ENCODE measurements at places on chromosomes 11 and 22. TPM values are rescaled to one million over a fixed set of nuclear protein-coding genes. Genes with fewer than 3 reads are reported as not detected.

DNA sequence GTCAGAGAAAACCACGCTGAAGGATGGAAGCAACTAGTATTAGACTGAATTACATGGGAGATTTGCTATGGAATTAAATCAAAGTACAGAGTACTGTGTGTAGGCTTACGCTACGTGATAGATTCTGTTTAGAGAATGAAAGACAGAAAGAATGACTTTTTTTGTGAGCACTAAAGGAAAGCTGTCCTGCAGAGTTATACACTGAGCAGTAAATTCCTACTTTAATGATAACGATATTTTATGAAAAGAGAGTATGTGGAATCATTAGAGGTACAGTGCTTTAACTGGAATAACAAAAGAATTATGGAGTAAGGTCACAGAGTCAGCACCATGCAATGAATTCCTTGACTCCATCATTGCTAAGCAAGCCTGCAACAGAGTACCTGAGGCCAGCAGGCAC, 295.3 kb upstream of the SYN3 start:
- no peak overlapping the region for H3K27ac ChIP-seq
- H3K27me3 ChIP-seq = no peaks in the 10 kb centered on the region
- H3K36me3 ChIP-seq = no peaks in the 10 kb centered on the region

DNA sequence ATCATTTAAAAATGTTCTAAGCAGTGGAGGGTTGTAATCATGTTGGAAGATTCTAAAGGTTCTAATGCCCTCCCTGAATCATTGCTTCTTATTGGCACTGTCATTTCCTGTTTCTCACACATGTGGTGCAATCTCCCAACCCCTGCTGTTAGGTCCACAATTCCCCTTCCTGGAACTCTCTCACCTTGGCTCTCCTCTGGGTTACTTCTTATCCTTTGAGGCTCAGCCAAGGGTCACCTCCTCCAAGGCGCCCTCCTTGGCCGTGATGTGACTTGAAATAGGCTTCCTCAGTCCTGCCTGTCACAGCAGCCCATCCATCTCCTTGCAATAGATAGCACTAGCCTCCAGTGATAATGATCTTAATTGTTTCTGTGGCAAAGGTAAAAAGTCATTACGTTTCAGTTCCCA, 149.8 kb downstream of the TTC17 start:
- H3K4me1 ChIP-seq = no peaks in the 10 kb centered on the region
- no peaks in the 10 kb centered on the region for H3K27me3 ChIP-seq
- H3K27ac ChIP-seq = no peak overlapping the region

DNA sequence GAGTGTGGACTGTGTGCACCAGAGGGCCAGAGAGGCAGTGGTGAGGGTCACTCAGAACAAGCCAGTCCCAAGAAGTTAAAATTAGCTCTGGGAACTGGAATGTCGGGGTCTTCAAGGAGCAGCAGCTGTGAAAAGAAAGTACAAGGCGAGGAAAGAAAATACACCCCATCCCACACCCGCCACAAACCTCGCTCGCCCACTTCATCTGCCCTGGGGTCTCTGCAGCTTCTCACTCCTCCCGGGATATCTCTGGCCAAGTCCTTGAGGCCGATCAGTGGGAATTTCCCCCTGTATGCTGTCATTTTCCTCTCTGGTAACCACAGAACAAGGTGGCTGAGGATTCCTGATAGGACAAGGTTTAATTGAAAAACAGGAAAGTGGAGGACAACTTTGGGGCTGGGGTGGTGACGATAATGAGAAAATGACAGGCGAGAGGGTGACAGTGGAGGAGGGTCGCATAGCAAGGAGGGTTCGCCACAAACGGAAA, 36.3 kb upstream of the TIMP3 start:
- peaks cover 32% of the 10 kb centered on the region for H3K27me3 ChIP-seq
- no peak overlapping the region for H3K4me3 ChIP-seq
- no peak for DNase-seq
- no peaks in the 10 kb centered on the region for H3K36me3 ChIP-seq
- H3K27ac ChIP-seq = no peak overlapping the region

DNA sequence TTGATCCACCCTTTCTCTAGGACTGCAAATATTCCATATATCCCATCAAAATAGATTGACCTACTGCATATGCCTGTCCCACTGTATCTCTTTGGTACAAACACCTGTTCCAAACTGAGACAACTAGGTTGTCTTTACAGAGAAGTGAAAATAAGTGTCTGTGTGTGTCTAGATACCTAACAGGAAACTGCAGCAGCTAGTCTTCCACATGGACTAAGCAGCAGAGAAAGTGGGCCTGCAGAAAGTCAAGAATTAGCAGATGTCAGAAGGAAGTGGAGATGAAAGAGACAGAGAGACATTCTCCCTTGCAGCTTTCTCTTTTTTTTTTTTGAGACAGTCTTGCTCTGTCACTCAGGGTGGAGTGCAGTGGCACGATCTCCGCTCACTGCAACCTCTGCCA, 3.9 kb upstream of the RAB39A start:
- H3K27ac ChIP-seq = no peak overlapping the region
- no peaks in the 10 kb centered on the region for H3K36me3 ChIP-seq
- H3K27me3 ChIP-seq = peaks cover 40% of the 10 kb centered on the region
- peaks cover 17% of the 10 kb centered on the region for H3K4me1 ChIP-seq

DNA sequence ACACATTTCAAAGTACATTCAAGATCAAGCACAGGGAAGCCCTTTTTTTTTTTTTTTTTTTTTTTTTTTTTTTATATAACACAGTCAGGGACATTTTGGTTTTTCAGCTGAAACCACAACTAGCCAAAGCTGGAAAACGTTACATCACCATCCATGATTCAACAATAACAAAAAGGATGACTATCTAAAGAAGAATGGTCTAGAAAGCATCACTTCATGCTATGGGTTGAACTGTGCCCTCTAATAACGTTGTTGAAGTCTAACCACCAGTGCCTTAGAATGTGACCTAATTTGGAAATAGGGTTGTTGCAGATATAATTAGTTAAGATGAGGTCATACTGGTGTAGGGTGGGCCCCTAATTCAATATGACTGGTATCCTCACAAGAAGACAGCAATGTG, 46.6 kb downstream of the MTMR2 start:
- DNase-seq = no peak
- H3K27ac ChIP-seq = no peak overlapping the region
- no peaks in the 10 kb centered on the region for H3K27me3 ChIP-seq
- no peaks in the 10 kb centered on the region for H3K36me3 ChIP-seq
- H3K4me3 ChIP-seq = no peak overlapping the region

- no peaks in the 10 kb centered on the region for H3K36me3 ChIP-seq
- no peak for DNase-seq
- no peak overlapping the region for H3K4me3 ChIP-seq
- no peaks in the 10 kb centered on the region for H3K4me1 ChIP-seq
- no peak overlapping the region for H3K27ac ChIP-seq
These were observed 13.0 kb downstream of the TRIM5 start for GRCh38 chr11:5671831-5672230.

DNA sequence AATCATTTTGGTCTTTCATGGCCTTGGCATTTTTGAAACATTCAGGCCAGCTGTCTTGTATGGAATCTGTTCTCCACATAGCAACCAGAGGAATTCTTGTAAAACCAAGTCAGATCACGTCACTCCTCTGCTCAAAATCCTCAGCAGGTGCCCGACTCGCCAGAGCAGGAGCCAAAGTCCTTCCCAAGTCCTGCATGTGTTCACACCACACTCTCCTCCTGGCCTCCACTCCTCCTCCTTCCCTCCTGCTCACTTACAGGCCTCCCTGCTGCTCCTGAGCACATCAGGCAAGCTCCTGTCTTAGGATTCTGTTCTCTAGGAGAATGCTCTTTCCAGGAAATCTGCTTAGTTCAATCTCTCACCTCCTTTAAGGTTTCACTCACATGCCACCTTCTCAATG, 6.9 kb upstream of the PSMC3 start:
- no peak overlapping the region for H3K27ac ChIP-seq
- no peaks in the 10 kb centered on the region for H3K4me1 ChIP-seq
- no peak overlapping the region for H3K4me3 ChIP-seq
- DNase-seq = no peak
- H3K27me3 ChIP-seq = no peaks in the 10 kb centered on the region

DNA sequence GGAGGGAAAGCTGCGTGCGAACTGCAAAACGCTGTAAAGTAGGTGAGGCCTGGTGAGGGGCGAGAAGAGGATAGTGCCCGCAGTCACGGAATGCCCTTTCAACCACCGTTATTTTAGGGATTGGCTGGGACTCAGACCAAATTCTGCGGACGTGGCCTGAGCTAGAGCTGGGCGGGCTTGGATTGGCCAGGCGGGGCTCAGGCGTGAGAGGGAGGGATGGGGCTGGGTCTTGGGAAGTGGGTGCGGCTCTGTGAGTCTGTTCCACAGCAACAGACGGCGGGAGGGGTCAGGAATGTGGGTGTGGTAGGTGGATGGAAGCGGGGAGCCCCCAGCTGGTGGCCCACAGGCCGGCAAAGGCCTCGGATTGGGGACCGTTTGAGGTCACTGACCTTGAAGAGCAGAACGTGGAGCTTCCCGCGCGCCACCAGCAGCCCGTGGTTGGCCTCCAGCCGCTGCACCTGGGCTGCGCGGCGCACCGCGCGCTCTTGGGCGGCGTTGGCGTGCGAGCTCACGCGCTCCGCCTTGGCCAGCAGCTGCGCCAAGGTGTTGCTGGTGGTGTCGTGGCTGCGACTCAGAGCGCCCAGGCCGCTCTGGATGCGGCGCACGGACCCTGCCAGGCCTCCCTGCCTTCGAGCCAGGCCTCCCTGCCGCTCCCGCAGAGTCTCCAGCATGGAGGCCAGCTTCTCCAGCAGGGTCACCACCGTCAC, 444 bp downstream of the CAVIN3 start:
- peak overlapping the region; percentile 12 for H3K4me3 ChIP-seq
- H3K27ac ChIP-seq = no peak overlapping the region
- no peaks in the 10 kb centered on the region for H3K36me3 ChIP-seq
- H3K4me1 ChIP-seq = peaks cover 9% of the 10 kb centered on the region

GRCh38 chr11:86120807-86121206, 51.9 kb upstream of the PICALM start:
- H3K27ac ChIP-seq = no peak overlapping the region
- no peak overlapping the region for H3K4me3 ChIP-seq
- H3K4me1 ChIP-seq = peaks cover 5% of the 10 kb centered on the region
- no peak for DNase-seq
- H3K27me3 ChIP-seq = no peaks in the 10 kb centered on the region

DNA sequence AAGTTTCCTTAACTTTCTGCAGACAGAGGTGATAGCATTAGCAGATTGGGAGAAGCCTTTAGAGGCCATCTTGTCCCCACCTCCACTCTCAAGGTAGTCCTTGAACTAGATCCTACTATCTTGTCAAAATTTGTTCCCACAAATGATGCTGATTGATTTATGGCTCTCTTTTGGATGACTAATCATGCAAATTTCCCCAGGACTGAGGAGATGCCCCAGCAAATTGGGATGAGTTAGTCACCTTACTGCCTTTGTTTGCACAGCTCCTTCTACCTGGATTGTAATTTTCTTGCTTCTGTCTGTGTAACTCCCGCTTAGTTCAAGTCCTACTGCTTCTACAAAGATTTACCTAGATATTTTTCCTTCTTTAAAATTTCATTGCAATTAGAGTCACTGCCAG, 391.4 kb upstream of the CADM1 start:
- H3K4me3 ChIP-seq = no peak overlapping the region
- no peak for DNase-seq
- no peaks in the 10 kb centered on the region for H3K36me3 ChIP-seq
- H3K4me1 ChIP-seq = no peaks in the 10 kb centered on the region

- peaks cover 41% of the 10 kb centered on the region for H3K36me3 ChIP-seq
- H3K4me3 ChIP-seq = no peak overlapping the region
- DNase-seq = no peak
- no peaks in the 10 kb centered on the region for H3K27me3 ChIP-seq
- no peak overlapping the region for H3K27ac ChIP-seq
These were observed 15.9 kb upstream of the CDC42EP2 start for GRCh38 chr11:65298655-65299179.

GRCh38 chr11:80441821-80442220, 1001.0 kb upstream of the TENM4 start:
- no peak overlapping the region for H3K4me3 ChIP-seq
- no peaks in the 10 kb centered on the region for H3K4me1 ChIP-seq
- H3K36me3 ChIP-seq = no peaks in the 10 kb centered on the region
- no peaks in the 10 kb centered on the region for H3K27me3 ChIP-seq

DNA sequence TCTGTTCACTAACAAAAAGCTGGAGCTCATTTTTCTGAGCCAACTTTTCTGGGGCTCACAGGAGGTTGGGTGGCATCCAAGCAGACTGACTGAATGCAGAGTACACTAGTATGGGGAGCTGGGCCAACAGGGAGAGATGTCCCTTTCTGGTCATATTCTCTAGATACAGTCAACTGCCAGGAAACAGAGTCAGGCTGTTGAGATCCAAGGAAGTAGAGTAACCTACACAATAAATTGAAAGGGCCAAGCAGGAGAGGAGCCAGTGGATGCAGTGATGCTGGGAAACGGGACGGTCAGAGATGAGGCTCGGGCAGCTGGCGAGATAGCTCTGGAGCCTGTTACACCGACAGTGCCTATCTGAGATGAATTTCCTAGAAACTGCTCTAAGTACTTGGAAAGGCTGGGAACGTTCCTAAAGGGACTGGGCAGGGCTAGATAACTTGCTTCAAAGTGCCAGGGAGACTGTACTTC, 71.1 kb downstream of the LARGE2 start:
- no peaks in the 10 kb centered on the region for H3K4me1 ChIP-seq
- no peaks in the 10 kb centered on the region for H3K36me3 ChIP-seq
- no peaks in the 10 kb centered on the region for H3K27me3 ChIP-seq
- H3K27ac ChIP-seq = no peak overlapping the region

DNA sequence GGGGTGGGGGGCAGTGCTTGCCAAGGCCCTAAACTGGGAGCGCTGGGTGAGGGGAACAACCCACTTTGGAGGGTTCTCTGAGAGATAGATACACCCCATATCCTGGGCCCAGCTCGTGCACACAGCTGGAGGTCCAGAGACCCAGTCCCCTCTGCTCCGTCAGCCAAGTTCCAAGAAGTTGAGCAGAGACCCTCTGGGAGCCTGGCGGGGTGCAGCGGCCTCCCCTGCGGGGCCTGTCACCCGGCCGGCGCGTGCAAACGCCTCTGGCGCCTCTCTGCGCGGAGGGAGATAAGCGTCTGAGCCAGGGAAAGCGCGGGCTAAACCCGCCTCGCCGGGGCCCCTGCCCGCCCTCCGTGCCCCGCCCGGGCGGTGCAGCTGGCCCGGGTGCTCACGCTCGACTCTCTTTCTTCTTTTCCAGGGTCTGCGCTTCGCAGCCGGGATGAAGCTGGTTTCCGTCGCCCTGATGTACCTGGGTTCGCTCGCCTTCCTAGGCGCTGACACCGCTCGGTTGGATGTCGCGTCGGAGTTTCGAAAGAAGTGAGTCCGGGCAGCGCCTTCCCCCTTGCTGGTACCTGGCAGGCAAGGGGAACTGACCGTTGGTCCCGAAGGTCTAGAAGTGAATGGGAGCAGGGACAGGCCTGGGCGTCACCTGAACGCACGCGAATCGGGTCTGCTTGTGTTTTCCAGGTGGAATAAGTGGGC, 540 bp downstream of the ADM start:
- H3K4me3 ChIP-seq = peak overlapping the region; percentile 71
- no peak overlapping the region for H3K27ac ChIP-seq
- peaks cover 60% of the 10 kb centered on the region for H3K4me1 ChIP-seq
- peaks cover 4% of the 10 kb centered on the region for H3K27me3 ChIP-seq
- no peak for DNase-seq

GRCh38 chr11:132610216-132610615, 922.1 kb downstream of the OPCML start:
- no peak for DNase-seq
- H3K4me3 ChIP-seq = no peak overlapping the region
- no peaks in the 10 kb centered on the region for H3K27me3 ChIP-seq
- no peaks in the 10 kb centered on the region for H3K36me3 ChIP-seq

- no peak overlapping the region for H3K4me3 ChIP-seq
- peaks cover 36% of the 10 kb centered on the region for H3K36me3 ChIP-seq
- no peaks in the 10 kb centered on the region for H3K4me1 ChIP-seq
- H3K27me3 ChIP-seq = no peaks in the 10 kb centered on the region
- no peak for DNase-seq
These were observed 50.0 kb downstream of the CYP2R1 start for GRCh38 chr11:14842002-14842401.

C11orf65 gene
- total RNA-seq = 0.41 TPM

GLB1L2 gene
- 1.4 TPM for total RNA-seq

STIP1 gene
- total RNA-seq = 111 TPM
